NCI-H226 (cell line): ENCODE measurements at places on chromosomes 13 and 19.
A peak's percentile ranks its signal among the peaks of the same experiment; 100 is the strongest.

- DNase-seq: no peak
Observed at GRCh38 chr19:16229322-16229641, 31.6 kb downstream of the AP1M1 start.

- no peak for DNase-seq
Observed at GRCh38 chr19:640161-640558, 481 bp downstream of the FGF22 start.

DNA sequence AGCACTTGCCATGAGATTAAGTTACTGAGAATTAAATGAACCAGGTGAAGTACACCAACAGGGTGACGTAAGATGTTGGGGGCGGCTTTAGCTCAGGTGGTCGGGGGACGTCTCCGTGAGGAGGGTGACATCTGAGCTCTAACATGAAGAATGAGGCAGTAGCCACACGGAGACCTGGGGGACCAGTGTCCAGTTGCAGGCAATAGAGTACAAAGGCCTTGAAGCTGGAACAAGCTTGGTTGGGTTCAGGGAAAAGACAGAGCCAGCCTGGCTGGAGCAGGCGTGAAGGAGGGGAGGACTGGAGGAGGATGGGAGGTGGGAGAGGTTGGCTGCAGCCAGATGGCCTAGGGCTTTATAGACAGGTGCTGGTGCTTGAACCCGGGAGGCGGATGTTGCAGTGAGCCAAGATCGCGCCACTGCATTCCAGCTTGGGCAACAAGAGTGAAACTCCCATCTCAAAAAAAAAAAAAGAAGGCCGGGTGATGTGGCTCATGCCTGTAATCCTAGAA lies 1.6 kb downstream of the SPINT2 start:
- peak; percentile 15 for DNase-seq

DNA sequence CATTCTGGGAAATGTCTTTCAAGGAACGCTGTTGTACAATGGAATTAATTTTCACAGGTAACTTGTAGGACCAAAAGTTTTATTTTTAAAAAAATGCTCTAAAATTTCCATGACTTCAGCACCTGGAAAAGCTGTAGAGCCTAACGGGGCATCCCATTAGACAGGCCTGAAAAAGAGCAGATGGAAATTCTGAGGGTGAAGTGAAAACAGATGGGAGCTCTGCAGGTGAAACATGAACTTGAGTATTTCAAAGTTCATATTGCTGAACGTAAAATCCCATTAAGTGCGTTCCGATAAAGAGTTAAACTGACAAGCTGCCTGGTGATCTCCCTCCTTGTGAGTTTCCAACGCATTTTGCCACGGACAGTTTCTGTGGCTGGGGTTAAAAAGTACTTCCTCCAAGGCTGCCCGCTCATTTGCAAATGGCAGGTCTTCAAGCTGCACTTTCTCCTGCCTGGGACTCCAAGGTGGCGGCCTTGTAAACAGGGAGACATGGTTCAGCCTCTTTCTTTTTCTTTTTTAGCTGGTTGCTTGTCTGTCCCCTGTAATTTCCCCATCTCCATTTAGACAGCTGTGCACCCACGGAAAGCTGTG lies 450.4 kb downstream of the FGF9 start:
- no peak for DNase-seq

DNA sequence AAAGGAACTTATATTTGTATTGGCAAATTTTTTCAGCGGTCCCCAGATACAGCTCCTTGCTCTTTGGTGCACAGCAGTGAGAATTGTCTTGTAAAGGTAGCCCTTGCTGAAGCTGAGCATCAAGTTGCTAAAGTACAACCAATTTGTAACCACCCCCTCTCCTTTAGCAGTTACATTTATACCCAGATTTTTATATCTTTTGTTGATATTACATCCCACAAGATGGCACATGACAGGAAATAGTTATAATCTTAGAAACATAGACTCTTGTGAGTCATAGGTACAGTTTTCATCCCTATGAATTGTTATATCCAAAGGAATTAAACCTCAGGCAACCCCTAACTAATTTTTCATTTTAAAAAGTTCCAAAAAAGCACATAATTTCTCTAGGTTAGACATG lies 523.0 kb upstream of the SLITRK1 start:
- DNase-seq: peak; percentile 66

DNA sequence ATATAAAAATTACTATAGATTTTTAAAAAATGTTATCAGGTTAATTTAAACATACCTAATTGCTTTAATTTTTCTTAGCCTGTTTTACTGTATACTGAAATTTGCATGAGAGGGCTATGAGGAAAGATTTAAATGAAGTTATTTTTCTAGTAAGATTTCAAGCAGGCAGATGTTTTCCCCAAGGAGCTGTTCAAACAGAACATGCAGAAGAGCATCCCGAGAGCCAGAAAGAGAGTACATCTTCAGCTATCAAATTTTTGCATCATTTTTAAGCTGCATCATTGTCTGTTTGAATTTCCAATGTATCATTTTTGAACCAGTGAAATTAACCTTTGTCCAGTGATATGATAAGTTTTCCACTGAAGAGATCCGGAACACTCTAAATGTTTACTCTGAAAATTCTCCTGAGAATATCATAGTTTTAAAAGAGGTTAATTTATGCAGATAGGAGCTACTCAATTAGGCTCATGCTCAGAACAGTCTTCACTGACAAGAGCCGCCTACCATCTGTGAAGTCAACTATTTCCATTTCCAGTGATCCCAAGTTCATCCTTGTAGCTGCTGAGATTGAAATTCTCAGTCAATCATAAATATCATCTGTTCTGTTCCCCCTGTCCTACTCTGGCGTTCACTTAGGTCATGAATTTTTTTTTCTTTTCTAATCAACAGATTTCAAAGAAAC lies 467.7 kb upstream of the NBEA start:
- no peak for DNase-seq

- DNase-seq: no peak
Observed at GRCh38 chr19:57280962-57281400, 696 bp downstream of the ZNF460 start.

GRCh38 chr19:16949496-16950023 lies 60.8 kb downstream of the F2RL3 start:
- DNase-seq: no peak

DNA sequence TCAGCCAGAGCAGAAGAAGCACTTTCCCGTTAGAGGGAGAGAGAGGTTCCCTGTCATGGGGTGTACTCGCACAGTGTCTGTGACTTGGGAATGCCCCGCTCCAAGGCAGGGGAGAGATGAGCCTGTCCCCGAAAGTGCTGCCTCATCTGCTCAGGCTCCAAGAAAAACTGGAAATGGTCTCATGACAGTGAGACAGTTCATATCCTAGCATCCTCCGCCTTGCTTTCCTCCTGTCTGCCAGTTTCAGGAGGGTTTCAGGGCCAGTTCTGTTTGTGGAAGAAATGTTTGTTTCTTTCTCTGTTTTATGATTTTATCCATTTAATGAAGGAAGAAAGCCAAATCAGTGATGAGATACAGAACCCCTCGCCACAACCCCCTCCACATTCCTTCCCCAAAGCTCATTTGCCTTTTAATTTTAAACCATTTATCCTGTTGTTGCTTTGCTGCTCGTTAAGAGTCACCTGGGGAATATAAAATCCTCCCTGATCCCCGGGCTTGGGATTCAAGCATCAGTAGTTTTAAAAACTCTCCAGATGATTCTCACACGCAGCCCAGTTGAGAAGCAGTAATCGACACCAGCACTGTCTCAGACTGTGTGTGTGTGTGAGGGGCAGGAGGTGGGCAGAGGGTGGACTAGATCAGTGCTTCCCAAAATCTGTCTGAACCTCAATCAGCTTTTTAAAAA lies 144.6 kb upstream of the UBL3 start:
- DNase-seq: no peak

DNA sequence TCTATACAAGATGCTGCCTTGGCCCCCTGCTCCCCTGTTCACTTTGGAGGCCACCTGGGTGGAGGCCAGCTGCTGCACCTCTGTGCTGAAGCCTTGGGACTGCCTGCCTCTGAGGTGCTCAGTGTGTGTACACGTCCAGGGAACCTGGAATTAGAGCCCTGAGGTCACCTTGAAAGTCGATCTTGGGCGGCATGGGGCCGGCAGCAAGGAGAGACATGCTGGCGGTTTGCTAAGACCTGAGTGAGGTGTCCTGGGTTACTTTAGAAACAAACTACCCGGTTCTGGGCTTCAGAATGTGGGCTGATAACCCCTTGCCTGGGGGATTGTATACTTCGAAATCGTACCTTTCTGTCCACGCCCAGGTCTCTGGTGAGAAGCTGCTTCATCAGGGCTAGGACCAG lies 25.5 kb downstream of the TSSK6 start:
- no peak for DNase-seq

DNA sequence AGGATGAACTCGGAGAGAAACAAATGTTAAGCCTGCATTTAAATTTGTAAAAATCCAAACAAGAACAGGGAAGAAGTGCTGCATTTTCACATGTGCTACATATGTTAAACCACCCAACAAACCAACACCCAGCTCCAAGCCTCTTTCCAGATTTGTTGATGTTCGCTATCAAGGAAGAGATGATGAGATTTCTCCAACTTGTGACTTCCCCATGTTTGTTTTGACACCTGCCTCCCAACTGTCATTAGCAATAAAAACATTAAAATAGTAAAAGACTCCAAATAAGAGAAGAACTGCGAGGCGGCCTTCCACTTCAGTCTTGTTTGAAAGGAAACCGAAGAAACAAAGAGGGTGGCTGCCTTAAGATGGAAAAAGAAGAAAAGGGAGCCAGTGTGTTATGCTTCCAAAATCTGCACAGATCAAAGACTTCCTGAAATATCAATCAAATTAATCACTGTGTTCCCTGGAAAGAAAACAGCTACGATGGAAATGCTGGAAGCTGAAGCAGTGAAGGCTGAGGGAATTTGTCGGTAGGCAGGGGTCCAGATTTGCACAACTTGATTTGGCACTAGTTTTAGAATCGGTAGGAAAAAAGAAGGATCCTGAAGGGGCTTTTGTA lies 14.0 kb upstream of the GGACT start:
- no peak for DNase-seq
